CD4-positive, alpha-beta T cell (primary cell): ENCODE measurements at places on chromosomes 12 and 14.

GRCh38 chr14:80078501-80078900, 132.8 kb downstream of the DIO2 start:
- DNase-seq, result no peak

- no peak for DNase-seq
Observed at GRCh38 chr12:32917094-32917611, 20.6 kb upstream of the PKP2 start.

- DNase-seq, result no peak
Observed at GRCh38 chr14:89126461-89126860, 290.6 kb downstream of the FOXN3 start.

- no peak for DNase-seq
Observed at GRCh38 chr12:119461636-119462214, 127.2 kb downstream of the CCDC60 start.

GRCh38 chr12:89081719-89082369, 270.5 kb downstream of the DUSP6 start:
- DNase-seq, result no peak
